Trophoblast cell (in vitro differentiated cells and primary cell): ENCODE measurements at places on chromosomes 1 and 21.

GRCh38 chr1:153687346-153688125 is 9.0 kb downstream of the NPR1 start:
- no peaks in the 10 kb centered on the region for H3K36me3 ChIP-seq
- H3K4me3 ChIP-seq, result no peak overlapping the region
- DNase-seq, result no peak
- no peaks in the 10 kb centered on the region for H3K27me3 ChIP-seq
- H3K27ac ChIP-seq, result no peak overlapping the region
- peaks cover 8% of the 10 kb centered on the region for H3K4me1 ChIP-seq

DNA sequence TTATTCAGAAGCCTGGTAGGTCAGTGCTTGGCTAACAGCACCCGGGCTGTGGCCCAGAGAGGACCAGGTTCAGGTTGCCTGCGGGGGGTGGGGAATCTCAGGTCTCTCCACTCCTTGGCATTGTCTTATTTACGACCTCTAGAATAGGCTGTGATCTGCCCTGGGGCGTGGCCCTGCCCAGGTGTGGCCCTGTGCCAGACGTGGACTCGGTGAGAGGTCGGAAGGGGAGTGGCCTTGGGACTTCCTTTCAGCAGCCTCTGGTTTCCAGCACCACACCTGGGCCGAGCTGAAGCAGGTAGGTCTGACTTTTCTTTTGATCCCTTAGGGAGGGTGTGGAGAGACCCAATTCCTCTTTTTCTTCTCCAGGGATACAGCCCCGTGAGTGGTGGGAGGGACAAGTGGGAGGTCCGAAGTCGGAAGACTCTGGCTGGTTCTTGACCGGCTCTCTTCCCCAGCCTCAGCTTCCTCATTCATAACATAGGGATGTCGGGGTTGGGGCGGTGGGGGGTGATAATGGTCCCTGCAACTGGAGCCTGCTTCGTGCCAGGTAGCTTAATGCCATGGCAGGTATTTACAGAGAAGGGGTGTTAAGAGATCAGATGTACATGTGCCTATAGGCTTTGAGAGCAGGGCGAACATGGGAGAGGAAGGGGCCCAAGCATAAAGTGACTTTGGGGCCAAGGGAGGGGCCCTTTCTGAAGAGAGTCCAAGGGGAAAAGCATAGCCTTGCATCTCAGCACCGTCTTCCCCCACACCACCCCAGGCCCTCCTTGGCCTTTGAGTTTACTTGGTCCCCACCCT is 16.5 kb downstream of the ACOT11 start:
- DNase-seq, result peak; percentile 66
- peaks cover 7% of the 10 kb centered on the region for H3K4me1 ChIP-seq
- H3K27ac ChIP-seq, result no peak overlapping the region
- no peaks in the 10 kb centered on the region for H3K27me3 ChIP-seq

- H3K27ac ChIP-seq, result peak overlapping the region; percentile 29
- no peaks in the 10 kb centered on the region for H3K27me3 ChIP-seq
- peaks cover 42% of the 10 kb centered on the region for H3K36me3 ChIP-seq
- no peak for DNase-seq
- H3K4me3 ChIP-seq, result no peak overlapping the region
These were observed 112.1 kb downstream of the BCAR3 start for GRCh38 chr1:93569489-93569888.

- H3K4me3 ChIP-seq, result peak overlapping the region; percentile 15
- H3K36me3 ChIP-seq, result peaks cover 92% of the 10 kb centered on the region
- no peaks in the 10 kb centered on the region for H3K27me3 ChIP-seq
- H3K27ac ChIP-seq, result no peak overlapping the region
These were observed 27.4 kb downstream of the LDLRAD2 start for GRCh38 chr1:21839337-21840037.

GRCh38 chr1:3188150-3188971 is 119.4 kb downstream of the PRDM16 start:
- no peak for DNase-seq
- H3K36me3 ChIP-seq, result no peaks in the 10 kb centered on the region
- H3K4me1 ChIP-seq, result no peaks in the 10 kb centered on the region
- peaks cover 2% of the 10 kb centered on the region for H3K27me3 ChIP-seq
- H3K27ac ChIP-seq, result no peak overlapping the region
- H3K4me3 ChIP-seq, result no peak overlapping the region

DNA sequence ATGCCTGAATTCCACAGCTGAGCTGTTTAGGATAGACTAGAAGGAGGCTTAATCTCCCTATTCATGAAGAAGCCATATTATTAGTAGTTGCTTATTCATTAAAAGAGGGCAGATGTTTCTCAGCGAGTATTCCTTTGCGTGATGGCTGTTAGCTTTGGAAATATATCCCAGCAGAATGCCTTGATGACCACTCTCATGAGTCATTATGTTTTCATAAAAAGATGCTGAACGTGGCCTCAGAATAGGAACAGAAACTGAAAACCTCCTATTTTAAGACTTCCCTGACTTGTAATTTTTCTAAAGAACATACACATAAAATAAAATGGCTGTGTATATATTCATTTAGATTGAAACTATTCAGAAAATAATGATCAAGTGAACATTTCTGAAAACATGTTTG is 9.6 kb upstream of the PLA2G4A start:
- no peaks in the 10 kb centered on the region for H3K36me3 ChIP-seq
- no peaks in the 10 kb centered on the region for H3K27me3 ChIP-seq
- H3K4me3 ChIP-seq, result no peak overlapping the region
- no peak overlapping the region for H3K27ac ChIP-seq

GRCh38 chr1:13816016-13816760 is 116.2 kb downstream of the PRDM2 start:
- DNase-seq, result no peak
- no peaks in the 10 kb centered on the region for H3K36me3 ChIP-seq
- H3K4me3 ChIP-seq, result no peak overlapping the region
- H3K4me1 ChIP-seq, result peaks cover 6% of the 10 kb centered on the region
- no peak overlapping the region for H3K27ac ChIP-seq

- H3K27me3 ChIP-seq, result no peaks in the 10 kb centered on the region
- H3K4me3 ChIP-seq, result no peak overlapping the region
- no peak for DNase-seq
- H3K4me1 ChIP-seq, result no peaks in the 10 kb centered on the region
- H3K36me3 ChIP-seq, result no peaks in the 10 kb centered on the region
These were observed 26.2 kb downstream of the TCP10L start for GRCh38 chr21:32559006-32559610.

- DNase-seq, result no peak
- H3K4me3 ChIP-seq, result no peak overlapping the region
- H3K27ac ChIP-seq, result no peak overlapping the region
- no peaks in the 10 kb centered on the region for H3K27me3 ChIP-seq
- H3K4me1 ChIP-seq, result peaks cover 4% of the 10 kb centered on the region
- H3K36me3 ChIP-seq, result no peaks in the 10 kb centered on the region
These were observed 154.9 kb downstream of the MAGI3 start for GRCh38 chr1:113545210-113545609.

DNA sequence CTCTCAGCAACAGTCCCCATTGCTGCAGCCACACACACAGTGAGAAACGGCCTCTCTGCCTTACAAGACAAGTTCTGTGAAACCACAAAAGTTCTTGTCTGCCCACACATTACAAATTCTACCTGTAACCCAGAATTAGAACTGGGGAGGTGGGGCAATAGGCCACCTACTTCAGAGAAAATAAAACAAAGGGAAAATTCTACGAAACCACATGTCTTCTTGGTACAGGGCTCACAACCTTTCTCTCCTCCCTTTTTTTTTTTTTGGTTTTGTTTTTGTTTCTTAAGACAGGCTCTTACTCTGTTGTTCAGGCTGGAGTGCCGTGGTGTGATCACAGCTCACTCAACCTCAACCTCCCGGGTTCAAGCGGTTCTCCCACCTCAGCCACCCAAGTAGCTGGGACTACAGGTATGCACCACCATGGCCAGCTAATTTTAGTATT is 30.2 kb downstream of the LPAR3 start:
- no peaks in the 10 kb centered on the region for H3K36me3 ChIP-seq
- no peaks in the 10 kb centered on the region for H3K4me1 ChIP-seq
- no peak for DNase-seq
- H3K27me3 ChIP-seq, result no peaks in the 10 kb centered on the region

- H3K27ac ChIP-seq, result no peak overlapping the region
- DNase-seq, result no peak
- no peaks in the 10 kb centered on the region for H3K4me1 ChIP-seq
These were observed 45.8 kb downstream of the RPRD2 start for GRCh38 chr1:150409504-150410362.

GRCh38 chr1:178385662-178386061 is 111.1 kb downstream of the CLEC20A start:
- H3K27me3 ChIP-seq, result no peaks in the 10 kb centered on the region
- H3K4me1 ChIP-seq, result peaks cover 2% of the 10 kb centered on the region
- H3K4me3 ChIP-seq, result no peak overlapping the region
- H3K36me3 ChIP-seq, result peaks cover 3% of the 10 kb centered on the region

GRCh38 chr1:198599749-198600148 is 39.1 kb upstream of the PTPRC start:
- H3K27ac ChIP-seq, result no peak overlapping the region
- DNase-seq, result no peak
- no peak overlapping the region for H3K4me3 ChIP-seq

GRCh38 chr1:205925736-205926135 is 17.5 kb downstream of the SLC26A9 start:
- H3K4me3 ChIP-seq, result no peak overlapping the region
- H3K27ac ChIP-seq, result no peak overlapping the region
- DNase-seq, result peak; percentile 7
- H3K27me3 ChIP-seq, result no peaks in the 10 kb centered on the region

DNA sequence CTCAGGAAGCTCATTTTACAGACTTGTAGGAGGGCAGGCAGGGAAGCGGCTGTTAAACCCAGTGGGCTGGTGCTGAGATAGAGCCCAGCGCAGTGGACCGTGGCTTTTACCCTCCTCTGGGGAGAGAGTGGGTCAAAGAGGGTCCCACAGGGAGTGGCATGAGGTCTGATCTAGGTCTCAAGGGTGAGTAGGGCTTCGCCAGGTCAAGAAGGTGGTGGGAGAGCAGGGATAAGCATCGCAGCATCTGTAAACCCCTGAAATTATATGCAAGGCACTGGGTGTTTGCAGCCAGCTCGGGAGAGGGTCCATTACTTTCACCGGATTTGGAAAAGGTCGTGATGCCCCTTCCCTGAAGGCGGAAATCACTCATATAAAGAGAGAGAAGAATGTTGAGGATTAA is 89.1 kb downstream of the ZSCAN20 start:
- no peak overlapping the region for H3K27ac ChIP-seq
- no peak for DNase-seq
- no peak overlapping the region for H3K4me3 ChIP-seq
- H3K4me1 ChIP-seq, result no peaks in the 10 kb centered on the region

DNA sequence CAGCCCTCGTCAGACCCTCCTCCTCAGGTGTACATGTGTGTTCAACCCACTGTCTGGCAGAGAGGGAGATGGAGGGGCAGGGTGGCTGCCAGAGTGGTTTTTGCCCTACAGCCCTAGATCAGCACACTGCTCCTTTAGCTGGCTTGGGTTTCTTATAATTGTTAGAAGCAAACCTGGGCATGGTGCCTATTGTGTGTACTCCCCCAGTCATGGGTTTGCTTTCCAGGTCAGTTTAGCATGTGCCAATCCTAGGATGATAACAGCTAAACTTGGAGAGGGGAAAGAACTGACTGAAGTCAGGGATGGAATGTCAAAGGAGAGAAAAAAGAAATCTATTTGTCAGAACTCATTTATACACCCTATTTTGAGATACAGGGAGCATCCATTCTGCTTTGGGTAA is 63.3 kb downstream of the UCK2 start:
- peaks cover 42% of the 10 kb centered on the region for H3K4me1 ChIP-seq
- no peaks in the 10 kb centered on the region for H3K27me3 ChIP-seq
- H3K4me3 ChIP-seq, result no peak overlapping the region
- peaks cover 6% of the 10 kb centered on the region for H3K36me3 ChIP-seq
- DNase-seq, result no peak

DNA sequence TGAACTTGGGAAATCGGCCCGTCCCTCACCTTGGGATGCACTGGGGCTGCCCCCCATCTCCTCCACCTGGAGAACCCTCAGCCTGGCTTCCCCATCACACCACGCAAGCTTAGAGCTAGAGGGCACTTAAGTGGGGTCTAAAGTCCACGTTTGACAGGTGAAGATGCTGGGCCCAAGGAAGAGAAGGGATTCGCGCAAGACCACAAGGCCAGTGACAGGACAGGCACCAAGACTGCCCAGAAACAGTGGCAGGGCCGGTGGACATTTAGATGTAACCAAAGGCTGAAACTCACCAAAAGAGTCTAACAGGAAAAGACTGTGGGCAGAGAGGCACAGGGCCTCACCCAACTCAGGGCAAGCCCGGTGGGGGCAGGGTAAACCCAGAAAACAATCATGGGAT is 130.8 kb upstream of the EDN2 start:
- no peaks in the 10 kb centered on the region for H3K36me3 ChIP-seq
- H3K27me3 ChIP-seq, result no peaks in the 10 kb centered on the region
- H3K4me3 ChIP-seq, result peak overlapping the region; percentile 25
- peaks cover 2% of the 10 kb centered on the region for H3K4me1 ChIP-seq

DNA sequence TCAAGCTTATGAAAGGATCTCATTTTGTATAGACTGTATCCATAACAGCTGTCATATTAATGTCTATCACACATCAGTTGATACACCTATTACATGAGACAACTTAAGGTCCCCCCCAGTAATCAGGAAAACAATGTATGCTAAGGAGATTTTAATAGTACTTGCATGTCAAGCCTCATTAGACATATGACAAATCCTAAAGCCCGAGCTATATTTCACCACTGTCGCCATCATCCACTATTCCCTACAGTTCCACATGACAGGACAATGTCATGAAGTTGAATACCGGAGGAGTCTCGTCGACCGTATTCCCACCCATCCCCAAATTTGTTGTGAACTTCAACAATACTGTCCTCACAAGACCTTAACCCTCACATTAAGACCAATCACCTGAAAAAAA is 3.4 kb downstream of the HMGN1 start:
- peaks cover 28% of the 10 kb centered on the region for H3K36me3 ChIP-seq
- no peak overlapping the region for H3K27ac ChIP-seq
- H3K4me3 ChIP-seq, result no peak overlapping the region
- peaks cover 2% of the 10 kb centered on the region for H3K4me1 ChIP-seq
- no peak for DNase-seq

DNA sequence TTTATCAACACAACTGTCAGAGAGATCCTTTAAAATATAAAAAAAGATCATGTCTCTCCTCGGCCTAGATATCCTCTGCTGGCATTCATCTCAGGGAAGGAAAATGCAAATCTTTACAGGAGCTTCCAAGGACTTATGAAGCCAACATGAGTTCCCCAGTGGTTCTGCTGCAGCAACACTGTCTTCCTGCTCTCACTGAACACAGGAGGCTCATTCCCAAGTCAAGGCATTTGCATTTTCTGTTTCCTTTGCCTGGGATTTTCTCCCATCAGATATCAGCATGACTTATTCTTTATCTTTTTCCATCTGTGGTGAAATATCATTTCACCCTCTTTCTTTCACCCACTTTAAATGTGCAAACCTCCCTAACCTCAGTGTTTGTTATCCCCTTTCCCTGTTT is 513.8 kb upstream of the ZP4 start:
- no peaks in the 10 kb centered on the region for H3K27me3 ChIP-seq
- H3K36me3 ChIP-seq, result no peaks in the 10 kb centered on the region
- no peak overlapping the region for H3K4me3 ChIP-seq

GRCh38 chr1:238664139-238664538 is 722.2 kb upstream of the CHRM3 start:
- H3K27me3 ChIP-seq, result no peaks in the 10 kb centered on the region
- no peak overlapping the region for H3K4me3 ChIP-seq
- H3K27ac ChIP-seq, result no peak overlapping the region
